ENCODE measurements at places on chromosomes 12 and 14.
A peak's percentile ranks its signal among the peaks of the same experiment; 100 is the strongest.

DNA sequence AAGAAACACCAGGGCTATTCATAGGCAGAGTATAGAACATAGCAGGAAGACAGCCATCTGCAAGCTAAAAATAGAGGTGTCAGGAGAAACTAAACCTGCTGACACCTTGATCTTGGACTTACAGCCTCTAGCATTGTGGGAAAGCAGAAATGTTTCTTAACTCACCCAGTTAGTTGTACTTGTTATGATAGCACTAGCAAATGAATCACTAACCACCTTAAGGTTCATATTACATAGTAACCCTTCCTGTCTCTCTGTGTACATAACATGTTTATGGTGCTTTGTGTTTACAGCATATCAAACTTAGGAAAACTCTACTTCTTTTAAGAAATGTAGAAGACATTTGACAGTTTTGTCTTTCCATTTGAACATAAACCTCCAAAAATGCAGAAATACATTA is 1031.3 kb downstream of the FSCB start:
- DNase-seq: no peak

- DNase-seq: no peak
Measured at GRCh38 chr14:53956427-53957201, at the start of gene BMP4. TSS of gene BMP4 (minus strand) at chr14:53956825. CDS start at chr14:53952222, 4,603 bp downstream.

- no peak for DNase-seq
Measured at GRCh38 chr14:39781466-39781865, 349.2 kb upstream of the FBXO33 start.

DNA sequence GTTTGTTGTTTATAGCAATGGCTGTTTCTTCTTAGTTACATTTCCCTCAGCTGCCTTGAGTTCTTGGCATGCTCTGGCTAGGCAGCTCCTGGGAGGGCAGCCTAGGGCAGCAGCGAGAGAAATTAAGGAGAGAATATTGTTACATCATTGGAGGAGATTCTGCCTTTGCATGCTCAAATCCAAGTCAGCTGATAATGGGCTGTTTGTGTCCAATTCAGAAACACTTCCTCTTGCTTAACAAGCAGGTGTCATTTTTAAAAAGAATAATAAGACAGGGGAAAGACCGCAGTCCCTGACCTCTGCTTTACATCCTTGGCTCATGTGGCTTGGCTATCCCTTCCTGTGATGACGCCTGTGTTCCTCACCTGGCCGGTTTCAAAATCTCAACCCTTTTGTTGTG is 76.9 kb downstream of the ESR2 start:
- no peak for DNase-seq

GRCh38 chr14:32939254-32940065 is 781 bp downstream of the NPAS3 start:
- DNase-seq: peak; percentile 25

DNA sequence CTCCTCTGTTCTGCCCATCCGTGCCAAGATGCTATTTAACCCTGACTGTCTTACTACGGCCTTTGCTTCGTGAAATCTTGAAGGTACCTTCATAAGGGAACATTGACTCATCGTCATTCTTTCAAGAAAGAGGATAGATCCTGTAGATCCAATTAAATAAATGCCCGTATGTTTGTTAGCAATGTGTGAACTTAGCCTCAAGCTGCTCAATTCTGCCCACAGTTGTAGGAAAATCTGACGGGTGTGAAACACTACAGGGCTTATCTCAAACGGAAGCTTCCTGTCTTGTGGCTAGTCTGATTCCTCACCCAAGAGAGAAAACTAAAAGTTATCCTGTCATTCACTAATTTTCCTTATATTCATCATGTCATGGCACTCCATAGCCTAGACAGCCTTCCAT is 168.0 kb upstream of the TBX3 start:
- no peak for DNase-seq

DNA sequence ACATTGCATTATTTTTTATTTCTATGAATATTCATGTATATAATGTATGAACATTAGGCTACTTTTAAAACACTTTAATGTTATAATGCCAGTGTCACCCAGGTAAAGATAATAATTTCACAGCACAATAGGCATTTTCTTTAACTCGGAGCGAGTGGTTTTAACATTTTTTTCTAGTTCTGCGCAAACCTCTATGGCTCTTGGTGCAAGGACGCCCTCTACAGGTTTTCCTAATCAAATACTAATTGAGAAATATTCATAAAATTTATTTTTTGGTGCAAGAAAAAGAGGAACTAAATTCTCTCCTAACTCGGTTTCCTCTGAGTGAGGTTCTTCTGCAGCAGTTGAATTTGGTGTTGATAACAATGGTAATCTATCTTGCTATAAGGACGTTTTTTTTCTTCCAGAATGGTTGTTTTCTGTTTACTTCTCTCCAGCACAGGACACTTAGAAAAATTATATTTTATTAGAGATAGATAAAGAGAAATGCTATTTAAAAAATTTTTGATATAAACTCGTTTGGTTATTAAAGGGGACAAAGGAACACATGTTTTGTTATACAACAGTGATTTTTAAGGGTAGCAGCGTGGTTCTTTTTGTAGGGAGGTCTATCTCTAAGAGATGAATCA is 2.4 kb upstream of the WIF1 start:
- peak; percentile 4 for DNase-seq

DNA sequence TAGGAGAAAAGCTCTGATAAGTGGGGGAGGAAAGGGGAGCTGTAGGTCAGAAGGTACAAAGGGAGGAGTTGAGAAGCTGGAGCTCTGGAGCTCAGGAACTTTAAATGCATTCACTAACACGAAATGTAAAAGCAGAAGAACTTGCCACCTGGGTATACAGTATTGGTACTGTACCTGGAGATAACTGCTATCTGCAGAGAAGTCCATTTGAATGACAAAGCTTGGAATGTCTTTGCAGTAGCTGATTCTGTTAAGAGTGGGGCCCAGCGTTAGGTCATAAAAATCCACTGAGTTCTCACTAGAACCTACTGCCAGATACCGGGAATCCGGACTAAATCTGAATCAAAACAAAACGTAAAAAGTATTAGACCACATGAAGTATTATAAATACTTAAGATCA is 55.6 kb downstream of the ZC3H14 start:
- DNase-seq: no peak

GRCh38 chr12:105166736-105167135 is 59.2 kb downstream of the WASHC4 start:
- DNase-seq: no peak

GRCh38 chr12:27057543-27057942 is 24.8 kb downstream of the C12orf71 start:
- DNase-seq: no peak

- DNase-seq: no peak
Measured at GRCh38 chr12:130739571-130739970, 23.5 kb upstream of the RIMBP2 start.

- no peak for DNase-seq
Measured at GRCh38 chr12:52271158-52271557, 3.3 kb upstream of the KRT86 start.

DNA sequence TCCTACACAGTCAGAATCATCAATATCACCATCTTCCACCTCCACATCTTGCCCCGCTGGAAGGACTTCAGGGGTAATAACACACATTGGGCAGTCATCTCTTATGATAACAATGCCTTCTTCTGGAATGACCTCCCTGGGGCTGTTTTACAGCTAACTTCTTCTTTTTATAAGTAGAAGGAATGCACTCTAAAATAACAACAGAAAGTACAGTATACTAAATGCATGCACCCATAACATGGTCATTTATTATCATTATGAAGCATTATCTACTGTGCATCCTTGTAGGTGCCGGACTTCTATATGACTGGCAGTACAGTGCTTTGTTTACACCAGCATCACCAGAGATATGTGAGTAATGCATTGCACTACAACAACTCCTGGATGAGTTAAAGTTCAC is 19.0 kb upstream of the NUAK1 start:
- no peak for DNase-seq

DNA sequence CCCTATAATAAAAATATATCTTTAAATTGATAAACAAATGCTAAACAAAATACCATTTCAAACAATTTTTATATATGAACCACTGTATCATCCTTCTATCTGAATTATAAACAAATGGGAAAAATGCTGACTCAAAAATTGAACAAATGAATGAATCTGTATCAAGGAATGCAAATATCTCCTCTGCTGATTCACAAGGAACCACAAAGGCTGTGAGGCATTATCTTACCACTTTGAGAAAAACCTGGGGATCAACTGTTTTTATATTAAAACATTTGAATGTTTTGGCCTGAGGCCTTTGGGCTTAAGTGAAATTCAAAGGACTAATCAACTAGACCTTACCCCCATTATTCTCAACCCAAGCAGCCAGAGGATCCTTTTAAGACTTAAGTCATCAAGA is 86.3 kb downstream of the EML5 start:
- DNase-seq: no peak

DNA sequence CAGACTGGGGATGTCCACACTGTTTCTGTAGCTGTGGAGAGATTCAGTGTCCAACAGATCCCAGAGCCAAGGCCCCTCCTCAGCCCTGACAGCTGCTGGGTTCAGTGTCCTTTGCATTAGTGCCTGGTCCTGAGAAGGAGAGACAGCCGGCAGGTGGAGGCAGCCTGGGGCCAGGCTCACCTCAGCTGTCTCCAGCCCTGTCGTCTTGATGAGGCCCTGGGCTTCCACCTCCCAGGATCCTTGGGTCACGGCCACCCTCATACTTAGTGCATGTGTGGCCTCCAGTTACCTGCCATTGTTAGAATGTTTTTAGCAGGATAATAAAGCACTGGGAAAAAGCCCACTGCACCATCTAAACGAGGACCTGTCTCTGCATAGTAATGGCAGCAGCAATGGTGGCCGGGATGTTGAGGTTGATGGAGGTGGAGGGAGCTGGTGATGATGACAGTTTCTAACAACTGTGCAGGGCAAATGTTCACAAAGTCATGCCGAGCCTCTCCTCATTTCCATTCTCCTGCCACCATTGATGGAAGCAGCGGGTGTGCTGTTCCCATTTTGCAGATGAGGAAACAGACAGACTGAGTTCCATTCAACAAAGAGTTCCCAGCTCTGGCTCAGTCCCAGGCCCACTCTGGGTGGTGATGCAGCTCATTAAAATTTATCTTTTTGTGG is 17.7 kb downstream of the ASB2 start:
- DNase-seq: no peak

DNA sequence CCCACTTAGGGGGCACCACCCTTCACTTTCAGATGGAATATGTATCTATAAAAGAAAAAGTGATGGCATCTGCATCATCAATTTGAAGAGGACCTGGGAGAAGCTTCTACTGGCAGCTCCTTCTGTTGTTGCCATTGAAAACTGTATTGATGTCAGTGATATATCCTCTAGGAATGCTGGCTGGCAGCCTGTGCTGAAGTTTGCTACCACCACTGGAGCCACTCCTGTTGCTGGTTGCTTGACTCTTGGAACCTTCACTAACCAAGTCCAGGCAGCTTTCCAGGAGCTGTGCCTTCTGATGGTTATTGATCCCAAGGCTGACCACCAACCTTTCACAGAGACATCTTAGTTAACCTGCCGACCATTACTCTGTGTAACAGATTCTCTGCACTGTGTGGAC is 44.7 kb downstream of the RIMKLB start:
- peak; percentile 24 for DNase-seq

- DNase-seq: no peak
Measured at GRCh38 chr12:9760699-9761418, at the start of gene CD69. TSS of gene CD69 (minus strand) at chr12:9760901. CDS start at chr12:9760820, 81 bp downstream.

GRCh38 chr12:53223389-53224060 is 8.5 kb downstream of the RARG start:
- DNase-seq: no peak

DNA sequence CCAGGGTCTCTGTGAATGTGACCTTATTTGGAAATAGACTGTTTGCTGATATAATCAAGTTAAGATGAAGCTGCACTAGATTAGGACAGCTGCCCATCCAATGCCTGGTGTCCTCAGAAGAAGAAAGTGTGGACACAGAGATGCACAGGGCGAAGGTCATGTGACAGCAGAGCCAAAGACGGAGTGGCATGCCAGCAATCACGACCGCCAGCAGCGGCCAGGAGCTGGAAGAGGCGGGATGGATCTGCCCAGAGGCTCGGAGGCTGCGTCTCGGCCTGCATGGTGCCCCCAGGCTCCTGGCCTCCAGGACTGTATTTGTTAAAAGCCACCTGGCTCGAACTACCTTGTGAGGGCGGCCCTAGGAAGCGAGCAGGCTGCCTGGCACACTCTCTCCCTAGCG is 76.5 kb downstream of the RFLNA start:
- DNase-seq: no peak

- DNase-seq: no peak
Measured at GRCh38 chr14:104669697-104670096, 19.7 kb upstream of the INF2 start.

DNA sequence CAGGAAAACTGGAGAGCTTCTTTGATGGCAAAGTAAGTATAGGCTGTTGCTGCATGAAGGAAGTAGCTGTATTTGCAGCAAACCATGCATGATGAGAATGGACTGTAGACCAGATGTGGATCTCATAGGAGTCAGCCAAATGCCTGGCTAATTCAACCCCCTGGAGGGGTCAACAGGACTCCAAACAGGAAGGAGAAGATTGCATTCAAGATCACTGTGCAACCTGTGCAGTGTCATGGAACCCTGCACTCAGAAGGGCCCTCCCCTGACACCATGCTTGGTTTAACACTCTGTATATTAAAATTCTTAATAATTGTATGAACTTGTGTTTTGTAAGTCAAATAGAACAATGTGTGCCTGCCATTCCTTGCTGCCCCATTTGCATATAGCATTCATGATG is 225.1 kb upstream of the FSCB start:
- no peak for DNase-seq

DNA sequence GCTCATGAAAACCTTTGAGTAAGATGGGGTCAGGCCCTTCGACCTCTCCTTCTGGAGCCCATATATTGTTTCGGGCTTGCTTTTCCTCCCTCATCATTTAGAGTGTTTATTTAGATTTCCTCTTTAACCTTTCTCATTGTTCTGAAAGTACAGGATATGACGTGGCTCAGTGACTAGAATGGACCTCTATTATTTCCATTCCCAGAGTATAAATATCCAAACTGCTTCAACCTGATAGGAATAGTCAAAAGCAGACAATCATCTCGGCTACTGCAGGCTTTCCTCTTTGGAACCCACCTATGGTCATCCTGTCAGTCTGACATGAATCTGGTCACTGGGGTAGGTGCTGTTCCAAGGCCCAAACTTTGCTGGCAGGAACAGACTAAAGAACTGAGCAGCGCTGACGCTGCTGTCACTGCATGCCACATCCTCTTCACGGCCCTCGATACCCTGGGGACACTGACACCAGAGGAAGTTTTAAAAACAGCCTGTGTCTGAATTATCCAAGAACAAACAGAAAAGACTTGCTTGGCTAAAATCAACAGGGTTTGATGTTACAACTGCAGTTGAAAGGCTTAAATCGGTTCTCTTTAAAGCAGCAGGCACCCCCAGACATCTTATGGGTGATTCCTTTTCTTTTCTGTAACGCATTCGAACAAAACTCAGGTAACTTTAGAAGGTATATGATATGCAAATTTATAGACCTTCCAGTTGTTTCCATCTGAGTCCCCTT is 5.0 kb upstream of the DDX47 start:
- no peak for DNase-seq

GRCh38 chr12:53325511-53326061 is 4.2 kb upstream of the AAAS start:
- no peak for DNase-seq

GRCh38 chr14:54474232-54474793 is 14.5 kb downstream of the GMFB start:
- no peak for DNase-seq
